Stromal cell of bone marrow (primary cell): ENCODE measurements at places on chromosomes 7 and 10.

GRCh38 chr7:127600885-127601284 lies 7.3 kb downstream of the FSCN3 start:
- no peak for DNase-seq

DNA sequence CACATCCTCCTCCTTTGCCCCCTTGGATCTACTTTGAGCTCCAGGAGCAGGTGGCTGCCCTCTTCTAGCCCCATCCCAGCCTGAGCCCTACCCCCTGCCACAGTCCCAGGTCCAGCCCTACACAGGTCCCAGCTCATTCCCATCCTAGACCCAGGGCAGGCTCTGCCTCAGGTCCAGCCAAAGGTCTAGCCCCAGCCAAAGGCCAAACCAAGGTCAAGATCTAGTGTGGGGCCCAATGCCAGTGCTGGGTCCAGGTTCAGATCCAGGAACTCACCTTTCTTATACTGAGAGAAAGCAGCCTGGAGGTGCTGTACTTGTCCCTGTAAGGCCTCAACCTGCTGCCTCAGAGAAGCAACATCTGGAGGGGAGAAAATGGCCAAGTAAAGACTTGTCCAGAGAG lies 8.5 kb downstream of the SFTPD start:
- DNase-seq: no peak

- DNase-seq: no peak
Observed at GRCh38 chr7:141144921-141145629, 71.2 kb downstream of the TMEM178B start.

GRCh38 chr7:90430614-90431460 lies 27.6 kb downstream of the CLDN12 start:
- DNase-seq: no peak

- no peak for DNase-seq
Observed at GRCh38 chr7:26170663-26171062, 18.7 kb downstream of the NFE2L3 start.

- no peak for DNase-seq
Observed at GRCh38 chr7:30389791-30390190, 88.8 kb downstream of the NOD1 start.

DNA sequence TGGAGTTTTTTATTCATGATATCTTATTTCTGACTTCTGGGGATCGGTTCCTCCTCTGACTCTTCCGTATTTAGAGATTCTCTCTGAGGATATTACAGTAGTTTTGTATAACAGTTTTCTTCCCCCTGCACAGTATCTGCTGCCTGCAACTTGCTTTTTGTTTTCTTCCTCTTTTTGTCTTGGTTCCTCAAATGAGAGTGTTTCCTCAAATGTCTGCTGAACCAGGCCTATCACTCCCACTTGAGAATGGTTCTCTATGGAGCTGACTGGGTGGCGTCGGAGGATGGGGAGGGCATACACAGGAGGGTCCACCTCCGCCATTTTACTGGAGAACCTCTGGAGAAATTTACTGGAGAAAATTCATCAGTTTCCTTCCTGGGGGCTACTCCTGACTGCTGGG lies 27.7 kb downstream of the ARHGAP22 start:
- no peak for DNase-seq

- DNase-seq: no peak
Observed at GRCh38 chr10:131314799-131315198, 3.3 kb upstream of the TCERG1L start.

- DNase-seq: no peak
Observed at GRCh38 chr7:104772405-104773345, 241.3 kb upstream of the KMT2E start.

DNA sequence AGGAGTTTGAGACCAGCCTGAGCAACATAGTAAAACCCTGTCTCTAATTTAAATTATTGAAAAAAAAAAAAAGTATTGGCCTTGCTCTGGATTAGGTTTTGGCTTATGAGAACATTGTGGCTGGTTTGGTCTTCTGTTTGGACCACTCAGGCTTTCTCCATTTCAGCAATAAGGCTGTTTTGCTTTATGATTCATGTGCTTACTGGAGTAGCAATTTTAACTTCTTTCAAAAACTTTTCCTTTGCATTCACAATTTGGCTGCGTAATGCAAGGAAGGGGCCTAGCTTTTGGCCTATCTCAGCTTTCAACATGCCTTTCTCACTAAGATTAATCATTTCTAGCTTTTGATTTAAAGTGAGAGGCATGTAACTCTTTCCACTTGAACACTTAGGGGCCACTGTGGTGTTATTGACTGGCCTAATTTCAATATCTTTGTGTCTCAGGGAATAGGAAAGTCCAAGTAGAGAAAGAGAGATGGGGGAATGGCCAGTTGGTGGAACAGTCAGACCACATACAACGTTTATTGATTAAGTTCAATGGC lies 38.0 kb upstream of the SRPK2 start:
- no peak for DNase-seq

DNA sequence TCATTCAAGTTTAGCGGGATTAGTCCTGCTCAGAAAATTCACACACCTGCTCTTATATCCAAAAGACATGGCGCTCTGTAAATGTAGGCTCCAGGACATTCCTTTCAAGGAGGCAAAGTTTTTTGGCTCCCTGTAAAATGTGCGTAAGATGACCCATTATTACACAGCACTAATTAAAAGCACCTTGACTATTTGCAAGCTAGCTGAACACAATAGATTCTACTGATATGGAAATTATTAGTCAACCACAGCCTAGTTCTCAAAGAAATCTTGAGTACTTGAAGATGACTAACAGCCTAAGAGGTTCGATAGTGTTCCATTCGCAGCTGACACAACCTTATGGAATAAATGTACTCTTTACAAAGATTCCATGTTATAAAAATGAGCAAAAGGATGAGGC lies 175.2 kb downstream of the BMPER start:
- DNase-seq: no peak

DNA sequence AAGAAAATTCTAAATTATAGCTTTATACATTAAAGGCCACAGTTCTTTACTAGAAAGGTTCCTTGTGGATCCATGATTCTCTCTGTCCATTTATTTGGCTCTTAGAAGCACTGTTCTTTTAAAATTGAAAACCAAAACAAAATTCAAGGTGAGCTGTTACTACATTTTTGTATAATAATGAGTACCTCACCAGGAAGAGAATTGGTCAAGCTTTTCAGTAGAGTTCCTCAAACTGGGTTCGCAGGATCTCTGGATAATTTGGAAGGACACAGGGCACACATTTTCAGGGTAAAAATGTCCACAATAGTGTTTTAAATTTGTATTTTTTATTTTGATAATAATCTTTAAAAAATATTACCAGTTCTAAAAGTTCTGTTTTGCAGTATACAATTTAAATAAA lies 93.0 kb downstream of the PPP1R3A start:
- no peak for DNase-seq

DNA sequence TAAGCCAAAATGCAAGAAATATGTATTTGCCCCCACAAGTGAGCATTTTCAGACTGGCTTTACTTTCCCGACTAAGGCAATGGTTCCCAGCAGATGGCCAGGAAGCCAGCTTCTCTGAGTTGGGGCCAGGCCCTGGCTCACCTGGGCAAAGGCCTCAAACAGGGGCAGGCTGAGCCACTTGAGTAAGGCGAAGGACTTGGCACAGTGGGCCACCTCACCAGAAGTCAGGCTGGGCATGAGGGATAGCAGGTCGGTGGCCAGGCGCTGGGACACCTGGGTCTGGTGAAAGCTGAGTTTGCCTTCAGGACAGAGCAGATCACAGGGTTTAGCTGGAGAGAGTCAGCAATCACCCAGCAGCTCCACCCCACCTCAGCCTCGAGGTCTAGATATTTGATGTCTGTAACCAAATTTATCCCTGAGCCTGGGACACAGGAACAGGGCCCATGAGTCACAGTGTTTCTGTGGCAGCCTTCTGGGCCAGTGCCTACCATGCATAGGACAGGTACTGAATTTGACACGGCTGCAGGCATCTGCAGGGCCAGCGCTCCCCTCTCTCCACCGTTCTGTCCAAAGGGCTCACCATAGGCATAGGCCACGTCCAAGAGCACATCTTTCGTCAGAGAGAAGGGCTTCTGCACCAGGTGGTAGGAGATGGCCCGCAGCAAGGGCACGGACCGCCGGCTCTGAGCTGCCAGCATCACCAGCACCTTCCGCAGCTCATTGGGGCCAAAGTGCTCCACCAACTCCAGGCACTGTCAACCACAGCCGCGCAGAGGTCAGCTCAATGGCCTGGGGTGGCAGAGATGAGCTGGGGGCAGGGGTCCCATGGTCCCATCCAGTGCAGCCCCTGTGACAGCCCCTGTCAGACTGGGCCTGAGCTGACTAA lies 7.3 kb downstream of the TBRG4 start:
- DNase-seq: no peak

DNA sequence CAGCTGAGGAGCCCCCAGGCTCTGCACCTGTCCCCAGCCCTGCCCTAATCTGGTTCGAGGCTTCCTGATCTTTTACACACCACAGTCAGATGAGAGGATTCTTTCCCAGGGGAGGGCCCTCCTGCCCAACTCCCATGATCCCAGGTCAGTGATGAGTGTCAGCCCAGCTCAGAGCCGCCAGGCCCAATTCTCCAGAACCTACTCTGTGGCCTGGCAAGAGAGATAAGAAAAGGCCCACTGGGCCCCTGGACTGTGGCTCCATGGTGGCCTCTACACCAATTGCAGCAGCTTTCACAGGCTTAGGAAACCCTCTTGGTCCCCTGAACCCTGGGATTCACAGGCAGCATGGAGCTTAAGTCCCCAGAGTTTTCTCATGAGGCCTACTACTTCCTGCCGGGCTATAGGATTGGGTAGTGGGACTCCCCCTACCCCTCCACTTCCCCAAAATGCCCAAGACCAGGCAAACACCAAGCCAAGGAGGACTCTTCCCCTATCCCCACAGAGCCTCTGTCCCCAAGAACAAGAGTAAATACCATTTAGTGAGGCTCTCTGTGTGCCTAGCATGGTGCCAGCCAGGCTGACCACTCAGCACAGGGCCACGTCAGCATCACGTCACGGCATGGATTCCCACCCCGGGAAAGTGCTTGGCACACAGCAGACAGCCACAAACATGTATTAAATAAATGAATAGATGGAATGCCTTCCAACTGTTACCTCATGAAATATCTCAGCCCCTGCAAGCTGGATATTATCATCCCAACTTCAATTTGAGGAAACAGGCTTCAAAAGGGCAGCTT lies 100.0 kb downstream of the GRID1 start:
- no peak for DNase-seq

GRCh38 chr10:22605168-22605567 lies 109.2 kb downstream of the PIP4K2A start:
- DNase-seq: peak; percentile 76

DNA sequence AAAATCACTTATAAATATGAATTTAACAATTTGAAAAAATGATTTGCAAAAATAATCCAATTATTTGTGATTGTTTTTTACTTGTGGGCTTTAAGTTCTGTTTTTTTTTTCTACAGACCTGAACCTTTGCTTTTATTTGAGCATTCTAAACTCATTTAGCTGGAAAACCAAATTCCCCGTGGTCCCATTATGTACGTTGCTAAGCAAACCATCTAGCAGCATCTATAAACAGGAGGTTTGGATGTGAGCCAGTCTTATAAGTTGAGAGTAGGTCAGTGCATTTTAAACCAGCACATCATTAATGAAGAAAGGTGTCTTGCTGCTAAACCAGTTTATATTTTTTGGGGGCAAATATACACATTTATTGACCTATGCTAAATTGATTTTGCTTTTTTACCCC lies 77.3 kb downstream of the LRRN3 start:
- peak; percentile 59 for DNase-seq

DNA sequence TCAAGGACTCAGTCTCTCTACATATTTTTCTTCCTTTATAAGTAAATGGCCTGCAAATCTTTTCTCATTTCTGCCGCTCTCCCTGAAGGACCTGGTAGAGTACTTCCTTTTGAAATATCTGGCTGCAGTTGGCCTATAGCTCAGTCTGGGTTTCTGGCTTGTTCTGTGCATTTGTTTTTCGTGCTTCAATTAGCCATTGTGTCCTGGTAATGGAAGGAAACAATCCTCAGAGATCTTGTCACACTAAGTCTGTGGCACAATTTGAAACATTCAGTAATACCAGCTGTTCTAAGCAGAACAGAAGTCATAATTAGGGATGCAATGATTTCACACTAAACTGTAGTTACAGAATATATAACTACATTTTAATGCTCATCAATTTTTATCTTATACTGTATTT lies 545.0 kb downstream of the NRG3 start:
- no peak for DNase-seq

DNA sequence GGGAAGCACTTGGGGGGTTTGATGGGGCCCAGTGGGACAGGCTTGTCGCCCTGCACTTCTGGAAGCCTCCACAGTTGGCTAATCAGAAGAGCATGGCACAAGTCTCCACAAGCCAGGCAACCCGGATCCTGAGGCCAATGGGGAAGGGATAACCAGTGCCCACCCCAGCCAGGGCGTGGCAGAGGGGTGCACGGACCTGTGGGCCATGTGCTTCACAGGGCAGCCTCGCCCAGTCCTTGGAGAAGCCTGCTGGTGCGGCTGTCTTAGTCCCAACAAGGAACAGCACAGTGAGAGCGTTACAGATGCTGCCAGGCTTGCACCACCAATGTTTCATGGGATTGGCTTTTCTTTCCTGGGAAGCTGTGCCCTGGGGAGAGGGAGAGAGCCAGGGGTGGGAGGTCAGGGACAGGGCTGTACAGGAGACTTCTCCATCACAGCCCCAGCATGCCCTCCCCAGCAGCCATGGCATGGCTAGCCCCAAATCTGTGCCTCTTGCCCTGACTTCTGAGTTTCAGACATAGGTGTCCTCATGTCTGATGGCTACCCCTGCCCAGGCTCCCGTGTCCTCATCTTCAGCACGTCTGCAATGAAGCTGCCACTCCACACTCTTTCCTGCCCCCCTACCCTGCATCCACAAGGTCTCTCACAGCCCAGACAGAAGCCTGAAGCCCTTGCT lies 116.0 kb downstream of the PTPN20 start:
- DNase-seq: no peak

GRCh38 chr10:89085153-89085552 lies 94.6 kb downstream of the FAS start:
- no peak for DNase-seq

GRCh38 chr10:50850578-50851230 lies 34.7 kb downstream of the A1CF start:
- DNase-seq: no peak

DNA sequence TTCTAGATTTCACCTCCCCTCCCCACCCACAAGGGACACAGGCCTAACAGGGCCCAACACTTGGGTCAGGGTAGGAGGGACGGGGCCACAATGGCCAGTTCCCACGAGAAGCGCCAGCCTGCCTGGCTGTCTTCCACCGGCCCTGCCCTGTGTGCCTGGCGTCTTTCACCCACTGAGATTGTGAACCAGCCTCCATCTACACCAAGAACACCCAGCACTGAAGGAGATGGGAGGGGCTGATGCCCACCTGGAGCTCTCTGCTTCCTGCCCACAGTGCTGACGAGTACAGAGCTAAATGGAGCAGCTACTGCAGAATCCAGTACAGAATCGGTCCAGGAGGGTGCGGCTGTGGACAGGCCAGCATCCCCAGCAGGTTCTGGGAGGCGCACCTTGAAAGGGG lies 2.4 kb upstream of the ASIC3 start:
- no peak for DNase-seq

DNA sequence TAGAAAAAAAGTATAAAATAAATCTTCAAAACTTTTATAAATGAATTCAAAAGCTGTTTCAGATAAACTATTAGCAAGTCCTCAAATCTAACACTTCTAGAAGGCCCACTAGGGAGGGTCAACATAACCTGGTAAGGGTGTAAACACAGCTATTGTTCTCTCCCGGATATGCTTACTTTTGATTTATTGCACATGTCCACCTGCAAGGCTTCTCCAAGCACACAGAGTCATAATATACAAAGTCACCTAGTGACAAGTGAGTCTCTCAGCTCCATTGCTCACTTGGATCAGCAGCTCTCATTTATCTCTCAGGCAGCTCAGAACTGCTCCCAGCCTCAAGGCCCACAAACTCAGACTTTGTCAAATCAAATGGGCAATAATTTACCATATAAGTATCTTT lies 44.0 kb upstream of the COL1A2 start:
- DNase-seq: no peak
